ENCODE measurements at places on chromosomes 12 and 14.

DNA sequence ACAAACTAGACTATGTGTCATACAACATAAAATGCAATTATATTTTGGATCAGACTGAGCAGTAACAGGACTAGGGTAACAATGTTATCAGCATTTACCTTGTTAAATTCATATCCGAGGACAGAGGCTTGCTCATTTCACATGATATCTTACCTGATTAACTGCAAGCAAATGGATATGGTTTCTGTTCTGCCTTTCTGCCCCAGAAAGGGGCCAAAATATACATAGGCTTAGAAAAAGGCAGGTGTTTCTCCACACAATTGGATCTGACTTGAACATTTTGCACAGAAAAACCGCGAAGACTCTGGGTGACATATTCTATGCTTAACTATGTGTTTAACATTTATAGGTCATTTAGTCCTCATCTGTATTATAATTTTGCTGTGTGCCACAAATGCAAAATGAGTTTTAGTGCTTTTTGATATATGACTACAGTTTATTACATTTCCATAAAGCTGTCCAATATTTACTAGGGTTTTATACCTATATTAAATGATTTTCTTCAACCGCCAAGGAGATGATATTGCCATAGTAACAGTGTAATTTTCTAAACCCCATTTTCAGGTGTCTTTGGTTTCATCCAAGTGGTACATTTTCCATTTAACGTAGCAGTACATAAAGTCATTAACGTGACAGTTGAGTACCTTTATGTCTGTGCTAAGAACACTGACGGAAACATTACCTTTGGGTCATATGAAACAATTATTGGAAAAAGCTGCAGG lies 249.3 kb upstream of the KRR1 start:
- DNase-seq = no peak

DNA sequence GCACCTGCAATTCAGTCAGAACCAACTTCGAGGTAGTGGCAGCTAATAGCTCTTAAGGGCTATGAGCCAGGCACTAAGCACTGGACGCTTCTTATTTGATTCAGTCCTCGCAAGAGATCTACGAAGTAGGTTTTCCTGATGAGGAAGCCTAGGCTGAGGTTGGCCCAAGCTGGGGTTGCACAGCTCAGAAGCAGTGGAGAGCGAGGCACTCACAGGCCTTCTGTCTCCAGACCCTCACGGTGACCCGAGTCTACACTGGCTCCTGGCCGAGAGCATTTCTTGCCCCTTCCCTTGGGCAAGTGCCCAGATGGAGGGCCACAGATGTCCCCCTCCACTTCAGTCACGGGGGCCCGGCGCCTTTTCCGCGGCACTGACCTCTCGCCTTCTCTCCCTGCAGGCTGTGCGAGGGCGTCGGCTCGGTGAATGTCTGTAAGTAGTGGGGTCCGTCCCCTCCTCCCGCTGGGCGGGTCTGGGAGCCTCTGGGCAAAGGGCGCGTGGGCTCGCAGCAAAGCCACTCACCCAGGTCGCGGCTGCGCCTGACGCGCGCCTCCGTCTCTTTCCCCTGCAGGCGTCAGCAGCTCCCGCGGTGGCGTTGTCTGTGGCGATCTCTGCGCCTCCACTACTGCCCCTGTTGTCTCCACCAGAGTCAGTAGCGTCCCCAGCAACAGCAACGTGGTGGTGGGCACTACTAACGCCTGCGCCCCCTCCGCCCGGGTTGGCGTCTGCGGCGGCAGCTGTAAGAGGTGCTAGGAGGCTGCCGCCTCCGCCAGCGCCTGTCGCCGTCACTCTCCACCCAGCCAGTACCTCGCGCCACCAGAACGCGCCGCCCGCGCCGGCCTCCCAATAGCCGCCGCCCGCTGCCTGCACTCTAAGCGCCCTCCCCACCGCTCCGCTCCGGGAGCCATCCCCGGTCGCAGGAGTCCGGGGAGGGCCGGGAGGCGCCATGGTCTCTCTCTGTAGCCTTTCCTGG lies 13.1 kb downstream of the KRT83 start:
- peak; percentile 76 for DNase-seq

DNA sequence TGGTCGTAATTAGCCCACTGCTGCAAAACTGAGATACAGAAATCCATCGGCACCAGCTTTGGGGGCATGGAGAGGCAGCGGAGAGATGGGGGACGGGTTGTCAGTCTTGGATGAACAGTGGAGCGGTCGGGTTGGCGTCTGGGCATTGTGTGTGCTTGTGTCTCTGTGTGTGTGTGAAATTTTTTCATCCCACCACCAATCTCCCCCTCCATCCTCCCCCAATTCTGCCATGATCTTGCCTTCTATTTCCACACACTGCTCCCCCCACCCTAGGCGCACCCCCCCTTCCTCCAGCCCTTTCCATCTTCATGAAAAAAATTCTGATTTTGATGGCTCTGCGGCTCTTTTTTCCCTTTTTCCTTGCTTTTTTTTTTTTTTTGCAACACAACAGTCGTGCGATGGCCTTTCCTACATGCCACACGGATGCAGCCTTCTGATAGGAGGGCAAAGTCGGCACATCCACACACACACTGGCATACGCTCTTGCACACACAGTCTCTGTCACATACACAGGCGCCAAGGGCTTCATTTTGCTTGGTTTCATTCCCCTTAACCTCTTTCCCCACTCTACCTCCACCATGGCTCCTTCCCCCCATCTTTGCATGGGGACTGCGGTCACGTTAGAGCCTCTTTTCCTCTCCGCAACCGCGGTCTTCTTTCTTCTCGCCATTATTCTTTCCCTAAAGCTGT lies 3.3 kb downstream of the NRXN3 start:
- DNase-seq = no peak

- no peak for DNase-seq
These were observed 699 bp upstream of the B4GALNT3 start for GRCh38 chr12:459050-459429.

GRCh38 chr12:34394211-34395055 lies 372.1 kb downstream of the ALG10 start:
- peak; percentile 51 for DNase-seq

- DNase-seq = no peak
These were observed 101.3 kb upstream of the E2F7 start for GRCh38 chr12:77166696-77167095.

DNA sequence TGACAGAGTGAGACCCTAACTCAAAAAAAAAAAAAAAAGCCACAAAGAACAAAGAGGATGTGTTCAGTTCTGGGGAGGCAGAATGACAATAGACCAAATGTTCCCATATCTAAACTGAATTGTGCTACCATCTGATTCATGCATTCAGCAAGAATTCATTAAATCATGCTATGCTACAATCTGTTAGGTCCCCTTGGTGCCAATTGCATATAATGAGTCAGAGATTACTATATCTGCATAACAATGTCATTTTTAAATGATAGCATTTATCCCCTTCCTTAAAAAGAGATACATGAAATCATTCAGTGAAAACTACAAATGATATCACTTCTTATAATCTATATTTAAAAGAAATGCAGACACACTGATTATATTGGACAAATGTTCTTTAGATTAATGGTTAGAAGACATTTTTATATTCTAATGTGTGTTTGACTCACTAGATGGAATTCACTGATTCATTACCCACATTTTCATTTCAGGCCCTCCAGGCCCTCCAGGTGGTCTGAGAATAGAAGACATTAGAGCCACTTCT lies 207.6 kb upstream of the PDZRN4 start:
- DNase-seq = no peak

- DNase-seq = no peak
These were observed 19.5 kb downstream of the FAM181A start for GRCh38 chr14:93946541-93947090.

- DNase-seq = no peak
These were observed 27.3 kb upstream of the ITPK1 start for GRCh38 chr14:93142854-93143652.
